A549 (cell line): ENCODE measurements at places on chromosomes 4 and X.

- no peak for DNase-seq
These were observed 50.5 kb upstream of the UGT2B4 start for GRCh38 chr4:69546134-69546765.

GRCh38 chr4:121183361-121183760, 19.2 kb upstream of the TNIP3 start:
- no peak for DNase-seq

DNA sequence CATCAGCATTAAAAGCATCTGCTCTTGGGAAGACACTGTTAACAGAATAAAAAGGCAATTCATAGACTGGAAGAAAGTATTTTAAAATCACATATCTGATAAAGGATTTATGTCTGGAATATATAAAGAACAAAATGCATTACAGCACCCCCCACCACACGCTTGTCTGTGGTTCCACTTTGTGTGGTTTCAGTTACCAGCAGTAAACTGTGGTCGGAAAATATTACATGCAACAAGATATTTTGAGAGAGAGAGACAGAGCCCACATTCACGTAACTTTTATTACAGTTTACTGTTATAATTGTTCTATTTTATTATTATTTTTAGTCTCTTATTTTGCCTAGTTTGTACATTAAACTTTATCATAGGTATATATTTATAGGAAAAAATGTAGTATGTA, 21.2 kb upstream of the PDE6B start:
- no peak for DNase-seq

- no peak for DNase-seq
These were observed 210.1 kb upstream of the FAT4 start for GRCh38 chr4:125104616-125105015.

DNA sequence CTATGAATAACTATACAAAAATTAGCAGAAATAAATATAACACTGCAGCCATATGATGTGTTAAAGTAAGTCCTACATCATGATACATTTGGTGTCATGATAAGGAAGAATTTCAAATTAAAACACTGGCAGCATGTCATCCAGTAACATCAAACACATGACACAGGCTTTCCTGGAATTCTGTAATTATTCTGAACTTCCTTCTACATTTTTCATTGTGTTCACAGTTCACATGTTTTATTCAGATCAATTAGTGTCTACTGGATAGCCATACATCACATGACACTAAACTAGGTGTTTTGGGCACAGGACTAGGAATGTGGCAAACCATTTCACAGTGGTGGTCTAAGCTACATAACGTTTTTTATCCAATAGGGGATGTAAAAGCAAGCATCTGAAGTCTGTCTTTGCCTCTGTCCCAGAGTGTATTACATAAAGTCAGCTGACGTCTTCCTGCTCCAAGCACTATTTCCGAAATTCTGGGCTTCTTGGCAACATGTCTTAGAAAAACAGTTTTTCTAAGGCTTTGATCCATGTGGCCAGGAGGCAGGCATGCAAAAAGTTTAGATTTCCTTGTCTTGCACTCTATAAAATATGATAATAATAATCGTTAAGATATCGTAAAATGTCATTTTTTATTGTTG, 707.9 kb downstream of the CENPC start:
- DNase-seq, result no peak

- no peak for DNase-seq
These were observed 50.0 kb downstream of the C4orf46 start for GRCh38 chr4:158621729-158622128.

DNA sequence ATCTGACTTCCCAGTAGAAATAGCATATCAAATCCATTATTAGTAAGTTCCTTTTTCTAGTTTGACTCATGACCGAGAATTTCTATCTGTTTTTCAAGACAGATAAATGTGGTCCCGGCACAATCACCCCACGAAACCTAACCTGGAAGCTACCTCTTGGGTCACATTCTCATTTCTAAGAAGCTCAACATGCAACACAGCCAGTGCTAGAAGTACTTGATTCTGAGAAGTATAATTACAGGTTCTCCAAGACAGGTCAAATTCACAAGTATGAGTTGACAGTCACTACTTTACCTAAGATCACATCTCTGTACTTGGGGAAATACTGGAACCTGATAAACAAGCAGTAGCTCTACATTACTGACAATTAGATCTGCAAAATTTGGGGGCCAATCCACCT, 54.0 kb upstream of the PLAC1 start:
- DNase-seq, result no peak
